ENCODE measurements at places on chromosomes 7 and 10. TPM values are rescaled to one million over a fixed set of nuclear protein-coding genes. Genes with fewer than 3 reads are reported as not detected.

DNA sequence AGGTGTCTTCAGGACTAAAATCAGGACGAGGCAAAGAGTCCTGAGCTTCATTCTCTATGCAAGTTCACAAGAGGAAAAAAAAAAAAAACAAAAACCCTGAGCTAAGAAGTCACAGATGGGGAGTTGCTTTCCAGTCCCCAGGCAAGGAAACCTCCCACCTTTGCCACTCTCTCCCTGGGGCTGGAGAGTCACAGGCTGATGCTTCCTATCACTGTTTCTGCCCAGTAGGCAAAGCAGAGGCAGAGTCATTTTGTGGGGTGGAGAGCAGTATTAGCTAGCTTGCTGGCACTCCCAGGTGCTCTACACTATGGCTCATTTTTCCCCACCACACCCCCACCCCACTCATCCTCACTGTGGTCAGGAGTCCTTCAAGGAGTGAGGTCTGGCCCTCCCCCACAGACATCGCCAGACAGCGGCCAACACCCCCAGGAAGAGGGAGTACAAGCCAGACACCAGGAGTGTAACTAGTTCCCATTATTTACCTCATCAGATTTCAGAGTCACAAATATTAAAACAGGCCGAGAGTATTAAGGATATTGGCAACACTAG is 34.6 kb upstream of the UNC5B start:
- no peak for DNase-seq

- DNase-seq: no peak
Observed at GRCh38 chr7:18290865-18291264, 204.7 kb upstream of the HDAC9 start.

- no peak for DNase-seq
Observed at GRCh38 chr7:137992104-137992549, 9.8 kb downstream of the CREB3L2 start.

DNA sequence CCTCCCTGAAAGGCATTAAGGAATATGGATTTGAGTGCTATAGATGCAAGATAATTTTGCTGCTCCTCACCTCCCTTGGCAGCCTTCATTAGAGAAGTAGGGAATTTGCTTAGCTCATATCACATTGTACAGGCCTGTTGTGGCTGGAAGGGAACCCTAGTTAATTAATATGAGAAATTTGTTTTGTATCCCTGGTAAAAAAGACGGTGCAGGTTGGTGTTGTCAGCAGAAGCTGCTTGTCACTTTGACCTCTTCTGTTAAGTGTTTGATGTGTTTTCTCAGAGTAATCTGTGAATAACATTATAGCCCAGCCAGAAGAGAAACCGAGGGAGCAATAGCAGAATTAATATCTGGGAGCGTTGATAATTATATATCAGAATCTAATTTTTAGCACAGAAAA is 278.4 kb downstream of the LRMDA start:
- no peak for DNase-seq

DNA sequence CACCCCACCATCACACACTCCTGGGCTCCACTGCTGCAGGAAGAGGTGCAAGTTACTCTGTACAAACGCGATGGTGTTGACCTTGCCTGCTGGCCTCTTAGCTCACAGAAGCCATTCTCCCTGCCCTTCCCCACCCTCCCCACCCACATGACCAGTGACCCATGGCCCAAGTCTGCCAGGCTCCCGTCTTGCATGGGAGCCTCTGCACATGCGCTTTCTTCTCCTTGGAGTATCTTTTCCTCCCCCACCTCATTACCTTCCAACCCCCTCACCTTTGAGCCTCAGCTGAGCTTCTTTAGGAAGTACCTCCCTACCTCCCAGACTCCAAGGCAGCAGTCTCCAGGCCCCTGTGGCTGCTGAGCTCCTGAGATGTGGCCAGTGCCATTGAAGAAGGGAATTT is 337.7 kb upstream of the ZNF32 start:
- DNase-seq: no peak

DNA sequence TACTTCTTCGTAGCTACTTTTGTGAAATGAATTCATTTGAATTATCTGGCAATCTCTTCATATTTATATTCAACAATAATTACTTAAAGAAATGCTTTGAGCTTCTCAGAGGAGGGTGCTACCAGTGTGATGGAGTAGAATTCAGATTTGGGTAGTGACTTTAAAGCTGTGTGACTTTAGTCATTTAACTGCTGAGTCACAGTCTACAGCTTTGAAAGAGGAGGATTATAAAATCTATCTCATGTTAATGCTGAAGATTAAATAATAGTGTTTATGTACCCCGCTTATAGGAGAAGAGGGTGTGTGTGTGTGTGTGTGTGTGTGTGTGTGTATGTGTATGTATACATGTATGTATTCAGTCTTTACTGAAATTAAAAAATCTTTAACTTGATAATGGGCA is 68.2 kb downstream of the CFTR start:
- no peak for DNase-seq

The TTYH3 gene
- 167 TPM for total RNA-seq

DNA sequence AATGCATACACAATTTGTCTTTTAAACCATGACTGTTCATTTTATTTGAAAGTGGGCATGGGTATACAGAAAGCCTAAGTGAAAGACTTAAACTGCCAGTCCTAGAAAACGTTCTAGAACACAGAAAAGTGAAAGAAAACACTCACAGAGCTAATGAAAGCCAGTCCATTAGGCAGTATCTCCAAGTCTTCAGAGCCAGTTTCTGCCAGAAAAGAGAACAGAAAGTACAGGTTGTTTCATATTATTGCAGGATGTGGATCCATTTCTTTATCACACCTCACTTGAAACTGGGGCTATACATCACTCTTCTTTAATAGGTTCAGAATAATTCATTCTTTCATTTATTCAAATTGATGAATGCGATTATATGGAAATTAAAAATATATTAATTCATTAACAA is 7.7 kb downstream of the PON1 start:
- DNase-seq: no peak

The EEPD1 gene
- total RNA-seq: 55.5 TPM

The ASCC1 gene
- 59.3 TPM for total RNA-seq

The PRLHR gene
- total RNA-seq: not detected

Measured in Calu3 (cell line).